ENCODE measurements at places on chromosomes 3 and 15.

GRCh38 chr3:113658107-113658506 is 38.3 kb downstream of the USF3 start:
- no peak for DNase-seq

- DNase-seq, result peak; percentile 8
Measured at GRCh38 chr15:44194323-44195150, 534 bp downstream of the FRMD5 start.

- no peak for DNase-seq
Measured at GRCh38 chr3:39407259-39407629, 724 bp downstream of the RPSA start.

- DNase-seq, result no peak
Measured at GRCh38 chr3:32048487-32049182, 57.8 kb upstream of the GPD1L start.

- no peak for DNase-seq
Measured at GRCh38 chr3:72890166-72890925, 2.5 kb downstream of the GXYLT2 start.

DNA sequence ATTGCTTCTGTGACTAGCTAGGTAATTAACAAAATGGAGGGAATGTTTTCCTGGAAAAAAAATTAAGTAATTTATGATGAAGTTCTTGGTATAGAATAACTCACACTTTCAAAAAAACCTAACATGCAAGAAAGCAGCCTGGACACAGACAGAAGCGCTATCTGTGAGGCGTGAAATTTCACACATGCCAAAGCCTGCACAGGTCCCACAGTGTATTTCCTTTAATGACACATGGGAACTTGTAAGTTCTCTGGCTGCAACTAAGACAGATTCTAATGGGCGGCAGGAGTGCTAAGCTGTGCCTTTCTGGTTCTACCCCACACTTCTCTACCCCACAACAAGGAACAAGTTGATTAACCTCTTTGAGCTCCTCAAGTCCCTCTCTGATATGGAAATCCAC is 84.9 kb upstream of the NEO1 start:
- no peak for DNase-seq

Data from stimulated activated CD4-positive, alpha-beta T cell treated with anti-CD3 and anti-CD28 coated beads, Interleukin-1b, Interleukin-23, amount 100 ng/mL, for 24 hours (primary cell).